Ascending aorta (tissue), 2 donors: ENCODE measurements at places on chromosomes 5 and 9.
A peak's percentile ranks its signal among the peaks of the same experiment; 100 is the strongest.

DNA sequence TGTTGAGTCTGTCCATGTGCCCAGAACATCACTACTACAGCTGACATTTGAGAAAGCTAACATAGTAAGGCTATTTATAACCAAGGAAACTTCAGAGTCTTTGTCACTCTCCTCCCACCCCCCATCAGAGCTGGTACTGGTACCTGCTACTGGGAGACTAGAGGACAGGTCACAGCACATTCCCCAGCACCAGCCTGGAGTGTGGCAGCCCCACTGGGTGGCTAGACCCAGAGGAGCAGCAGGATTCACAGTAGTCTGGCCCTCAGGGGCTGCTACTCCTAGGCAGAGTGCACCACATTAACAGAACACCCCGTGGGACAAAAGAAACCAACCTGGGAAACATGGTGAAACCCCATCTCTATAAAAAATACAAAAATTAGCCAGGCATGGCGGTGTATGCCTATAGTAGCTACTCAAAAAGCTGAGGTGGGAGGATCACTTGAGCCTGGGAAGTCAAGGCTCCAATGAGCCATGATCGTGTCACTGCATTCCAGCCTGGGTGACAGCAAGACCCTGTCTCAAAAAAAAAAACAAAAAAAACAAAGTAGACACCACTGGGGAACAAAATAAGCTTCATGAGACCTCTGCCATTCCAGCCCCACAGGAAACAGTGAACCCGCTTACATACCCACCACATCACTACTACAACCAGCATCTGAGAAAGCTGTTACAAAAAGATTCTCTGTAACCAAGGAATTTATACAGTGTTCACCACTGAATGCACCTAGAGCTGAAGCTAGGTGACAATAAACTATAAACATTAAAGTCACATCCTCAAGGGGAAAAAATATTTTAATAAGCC, 26.3 kb upstream of the PTGER4 start:
- DNase-seq = no peak

- no peak for DNase-seq
These were observed 76.2 kb upstream of the IL6ST start for GRCh38 chr5:56070851-56071465.

- no peak for DNase-seq
These were observed 34.6 kb downstream of the EPB41L4A start for GRCh38 chr5:112384523-112384922.

DNA sequence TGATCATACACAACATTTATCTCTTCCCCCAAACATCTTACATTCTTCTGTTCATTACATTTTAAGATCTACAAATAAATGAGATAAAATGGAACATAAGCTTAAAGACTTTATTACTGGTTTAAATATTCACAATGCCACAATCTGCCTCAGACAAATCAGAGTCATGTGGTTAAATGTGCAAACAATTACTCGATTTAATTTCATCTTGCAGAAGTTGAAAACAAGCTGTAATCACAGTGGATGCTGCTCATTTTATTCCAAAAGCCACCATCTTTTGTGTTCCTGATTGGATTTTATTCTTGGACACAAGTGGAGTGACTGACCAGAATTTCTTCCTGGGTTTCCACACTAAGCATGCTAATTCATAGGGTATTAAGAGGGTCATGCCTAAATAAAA, 33.2 kb downstream of the SPOCK1 start:
- no peak for DNase-seq

DNA sequence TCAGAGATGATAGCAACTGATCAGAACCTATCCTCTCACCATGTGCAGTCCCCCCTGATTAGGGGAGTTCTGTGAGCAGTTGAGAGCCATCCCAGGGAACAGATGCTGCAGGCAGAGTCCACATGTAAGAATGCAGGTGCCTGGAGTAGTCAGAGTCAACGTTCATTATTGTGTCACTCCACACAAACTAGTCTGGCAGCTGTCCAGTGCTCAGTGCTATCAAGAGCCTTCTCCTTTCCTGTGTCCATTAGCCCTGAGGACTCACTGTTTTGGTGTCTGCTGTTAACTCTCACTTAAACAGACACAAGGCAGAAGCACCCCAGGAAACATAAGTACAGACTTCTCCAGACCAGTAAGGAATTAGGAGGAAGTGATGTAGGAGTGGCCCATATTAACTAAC, 2.5 kb downstream of the SH3TC2 start:
- DNase-seq = no peak

DNA sequence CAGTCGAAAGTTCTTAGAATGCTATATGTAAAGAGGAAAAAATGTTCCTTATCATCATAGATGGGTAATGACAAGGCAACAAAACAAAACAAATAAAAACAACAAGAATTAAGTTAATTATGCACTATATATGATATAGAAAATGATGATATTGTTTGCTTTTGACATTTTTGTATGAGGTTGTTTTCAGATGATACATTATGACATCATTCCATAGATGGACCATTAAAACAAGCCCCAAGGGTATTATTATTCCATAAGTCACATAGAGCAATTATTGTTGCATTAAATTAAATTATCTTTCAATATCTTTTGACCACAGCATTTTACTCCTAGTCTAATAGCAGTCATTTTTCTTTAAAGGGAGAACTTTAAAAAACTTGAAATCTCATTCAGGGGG, 56.5 kb upstream of the RICTOR start:
- DNase-seq = no peak

- peak; percentile 28 for DNase-seq
These were observed 134.0 kb downstream of the SLC1A3 start for GRCh38 chr5:36740259-36740898.

GRCh38 chr9:77975806-77976205, 55.8 kb downstream of the GNAQ start:
- DNase-seq = no peak

DNA sequence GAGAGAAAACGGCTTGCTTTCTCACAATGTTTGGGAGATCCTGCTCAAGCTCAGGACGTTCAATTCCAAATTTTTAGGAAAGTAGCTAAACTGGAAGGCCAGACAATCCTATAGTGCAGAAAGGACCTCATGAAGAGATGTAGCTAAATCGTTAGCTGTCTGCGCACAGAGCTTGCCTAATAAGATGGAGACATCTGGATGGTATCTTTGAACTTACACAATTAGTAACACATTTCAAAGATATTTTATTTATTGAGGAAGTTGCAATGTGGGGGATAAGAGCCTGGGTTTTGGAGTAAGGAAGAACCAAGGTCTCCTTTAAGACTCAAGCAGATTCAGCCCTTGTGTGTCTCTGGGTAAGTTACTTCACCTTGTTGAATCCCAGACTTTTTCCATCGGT, 28.6 kb upstream of the RAB14 start:
- no peak for DNase-seq

- no peak for DNase-seq
These were observed 6.5 kb downstream of the IRX1 start for GRCh38 chr5:3601911-3602782.

DNA sequence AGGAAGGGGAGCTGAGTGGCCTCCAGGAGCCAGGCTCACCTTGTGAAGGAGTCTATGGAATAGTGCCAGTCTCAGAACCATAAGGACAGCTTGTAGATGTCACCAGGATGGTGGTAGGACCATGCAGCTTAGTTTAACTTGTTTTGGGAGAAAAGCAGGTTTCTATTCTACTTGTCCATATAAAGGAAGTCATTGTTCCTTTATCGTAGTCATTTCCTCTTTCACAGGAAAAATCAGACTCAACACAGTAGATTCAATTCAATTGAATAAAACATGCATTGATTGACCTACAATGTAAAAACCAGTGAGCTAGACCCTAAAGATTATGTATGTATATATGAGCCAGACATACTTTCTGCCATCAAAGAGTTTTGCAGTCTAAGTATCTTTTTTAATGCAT, 53.3 kb downstream of the MEGF10 start:
- DNase-seq = no peak

DNA sequence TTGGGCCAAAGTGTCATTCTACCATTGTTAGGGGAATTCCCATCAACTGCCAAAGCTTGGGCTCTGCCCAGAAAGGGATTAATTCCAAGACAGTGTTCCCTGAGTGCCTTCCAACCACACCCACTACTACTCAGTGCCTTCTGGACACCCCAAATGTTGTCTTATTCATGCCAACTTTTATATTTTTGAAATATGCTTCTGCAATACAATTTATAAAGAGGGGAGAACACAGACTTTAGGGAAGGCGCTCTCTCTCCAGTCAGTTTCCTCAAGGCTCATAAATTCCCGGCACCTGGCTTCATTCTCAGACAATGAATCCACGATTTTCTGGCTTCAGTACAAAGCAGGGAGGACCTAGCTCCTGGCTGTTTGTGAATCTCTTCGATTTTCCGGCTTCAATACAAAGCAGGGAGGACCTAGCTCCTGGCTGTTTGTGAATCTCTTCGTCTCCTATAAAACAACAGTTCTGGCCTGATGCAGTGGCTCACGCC, 120.1 kb upstream of the MYO10 start:
- no peak for DNase-seq

DNA sequence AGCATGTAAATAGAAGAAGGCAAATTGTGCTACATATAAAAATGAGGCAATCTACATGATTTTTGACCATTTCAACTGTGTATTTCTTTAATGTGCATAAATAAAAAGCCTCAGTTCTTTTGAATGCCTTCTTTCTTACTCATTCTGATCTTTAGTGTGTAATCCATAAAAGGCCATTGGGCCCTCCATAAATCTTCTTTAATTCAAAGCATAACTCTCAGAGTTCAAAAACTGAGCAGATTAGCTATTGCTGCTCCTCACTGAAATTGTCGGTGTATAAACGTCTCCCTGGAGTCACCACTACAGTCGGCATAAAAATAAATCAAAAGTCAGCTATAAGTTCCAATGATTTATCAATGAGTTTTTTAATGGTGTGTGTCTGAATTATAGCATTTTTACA, 45.3 kb upstream of the ADAMTSL1 start:
- no peak for DNase-seq

- DNase-seq = no peak
These were observed 266.2 kb downstream of the SPATA31D1 start for GRCh38 chr9:82254646-82255367.

DNA sequence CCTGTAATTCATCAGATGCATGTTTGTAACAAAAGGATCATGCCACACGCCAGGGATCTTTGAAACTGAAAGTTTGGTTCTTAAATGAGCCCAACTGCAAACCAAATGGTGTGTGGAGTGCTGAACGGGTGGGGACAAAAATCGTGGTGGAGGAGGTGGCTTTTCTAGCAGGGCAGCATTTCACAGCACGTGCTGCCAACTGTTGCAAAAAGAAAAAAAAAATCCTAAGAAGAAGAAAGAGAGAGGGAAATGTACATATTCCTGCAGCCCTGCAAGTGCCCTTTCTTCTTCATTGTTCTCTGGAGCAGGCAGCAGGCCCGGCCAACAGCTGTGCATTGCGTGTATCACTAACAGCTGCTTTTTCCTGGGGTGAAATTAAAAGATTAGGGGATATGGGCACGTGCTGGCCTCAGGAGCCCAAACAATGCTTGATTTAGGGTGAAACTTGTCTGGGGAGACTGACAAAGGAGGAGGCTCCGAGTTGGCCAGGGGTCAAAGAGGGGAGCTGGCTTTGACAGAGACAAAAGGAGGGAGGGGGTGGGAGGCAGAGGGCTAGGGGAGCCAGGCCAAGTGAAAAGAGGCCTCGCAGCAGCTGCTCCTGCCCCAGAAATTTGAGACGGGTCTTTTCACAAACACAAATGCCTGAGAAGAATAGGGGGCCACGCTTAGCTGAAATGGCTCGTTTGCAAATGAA, 73.0 kb downstream of the GADD45G start:
- DNase-seq = no peak

DNA sequence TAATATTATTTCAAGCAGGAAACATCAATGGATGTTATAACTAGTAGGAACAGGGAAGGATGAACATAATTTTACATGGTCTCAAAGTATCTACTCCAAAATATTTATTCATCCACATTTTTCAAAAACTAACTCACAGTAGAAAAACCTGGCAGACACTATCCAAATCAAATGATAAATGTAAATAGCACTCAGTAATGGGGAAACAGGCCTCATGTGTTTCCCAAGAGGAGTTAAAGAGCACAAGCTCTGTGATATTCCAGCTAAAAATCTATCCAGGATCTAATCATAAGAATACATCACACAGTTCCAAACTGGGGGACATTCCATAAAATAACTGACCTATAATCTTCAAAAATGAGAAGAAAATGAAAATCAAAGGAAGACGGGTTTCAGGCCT, 443.1 kb downstream of the ZNF608 start:
- DNase-seq = no peak

- no peak for DNase-seq
These were observed 25.0 kb downstream of the SH3PXD2B start for GRCh38 chr5:172429201-172429940.

DNA sequence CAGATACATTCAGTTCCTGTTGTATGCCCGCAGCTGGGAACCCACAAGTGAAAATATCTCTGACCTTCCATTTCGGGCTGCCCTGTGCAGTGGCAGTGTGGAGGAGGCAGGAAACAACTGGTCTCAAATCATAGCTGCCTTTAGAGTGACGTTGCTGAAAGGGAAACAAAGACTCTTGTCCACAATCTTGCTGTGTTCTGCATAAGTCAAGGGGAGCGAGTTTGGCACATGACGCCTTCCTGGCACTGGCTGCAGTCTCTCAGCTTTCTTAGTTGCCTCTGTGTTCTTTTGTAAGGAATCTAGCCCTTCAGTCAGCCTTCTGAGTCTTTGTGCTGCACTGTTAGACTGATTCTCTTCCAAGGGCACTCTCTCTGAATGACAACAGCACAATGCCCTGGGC, 24.0 kb downstream of the ADAMTS16 start:
- DNase-seq = no peak

- no peak for DNase-seq
These were observed 662.1 kb downstream of the TLE4 start for GRCh38 chr9:80233906-80234305.

- no peak for DNase-seq
These were observed 21.0 kb upstream of the UBE2QL1 start for GRCh38 chr5:6427694-6428093.

DNA sequence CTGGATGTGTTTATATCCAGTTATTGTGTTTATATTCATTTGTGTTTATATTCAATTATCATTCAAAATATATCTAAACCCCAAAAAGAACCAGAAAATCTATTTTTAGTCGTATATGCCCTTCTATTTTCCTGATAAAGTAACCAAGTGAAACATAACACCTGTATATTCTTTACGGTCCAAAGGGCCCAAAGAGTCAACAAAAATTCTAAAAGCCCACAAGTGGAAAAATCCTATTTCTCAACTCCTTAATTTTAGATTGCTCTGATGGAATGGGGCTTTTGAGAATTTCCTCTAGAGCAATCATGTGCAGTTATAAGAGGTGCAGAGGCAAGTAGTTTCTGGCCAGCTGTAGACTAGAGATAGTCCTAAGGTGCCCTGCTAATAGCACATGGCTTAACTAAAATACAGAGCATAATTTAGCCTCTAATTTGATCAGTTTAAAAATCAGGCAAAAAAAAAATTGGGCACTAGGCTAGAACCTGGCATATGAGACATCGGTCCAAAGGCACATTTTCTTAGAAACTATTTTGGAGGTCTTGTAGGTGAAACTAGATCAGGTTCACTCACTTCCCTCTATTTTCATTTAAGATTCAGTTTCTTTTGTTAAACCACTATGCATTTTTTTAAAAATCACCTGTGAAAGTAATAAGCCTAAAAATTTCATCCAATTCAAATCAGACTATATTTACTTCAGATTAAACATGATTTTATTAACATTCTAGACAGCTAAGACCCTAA, 256.0 kb downstream of the FBXL17 start:
- no peak for DNase-seq

- no peak for DNase-seq
These were observed 234.5 kb upstream of the TRPM3 start for GRCh38 chr9:71355884-71356283.

GRCh38 chr5:74916831-74917710, 50.9 kb upstream of the FAM169A start:
- DNase-seq = no peak

- no peak for DNase-seq
These were observed 8.4 kb upstream of the ZNF474 start for GRCh38 chr5:122120957-122121356.
